ENCODE measurements at places on chromosomes 11 and 22.

DNA sequence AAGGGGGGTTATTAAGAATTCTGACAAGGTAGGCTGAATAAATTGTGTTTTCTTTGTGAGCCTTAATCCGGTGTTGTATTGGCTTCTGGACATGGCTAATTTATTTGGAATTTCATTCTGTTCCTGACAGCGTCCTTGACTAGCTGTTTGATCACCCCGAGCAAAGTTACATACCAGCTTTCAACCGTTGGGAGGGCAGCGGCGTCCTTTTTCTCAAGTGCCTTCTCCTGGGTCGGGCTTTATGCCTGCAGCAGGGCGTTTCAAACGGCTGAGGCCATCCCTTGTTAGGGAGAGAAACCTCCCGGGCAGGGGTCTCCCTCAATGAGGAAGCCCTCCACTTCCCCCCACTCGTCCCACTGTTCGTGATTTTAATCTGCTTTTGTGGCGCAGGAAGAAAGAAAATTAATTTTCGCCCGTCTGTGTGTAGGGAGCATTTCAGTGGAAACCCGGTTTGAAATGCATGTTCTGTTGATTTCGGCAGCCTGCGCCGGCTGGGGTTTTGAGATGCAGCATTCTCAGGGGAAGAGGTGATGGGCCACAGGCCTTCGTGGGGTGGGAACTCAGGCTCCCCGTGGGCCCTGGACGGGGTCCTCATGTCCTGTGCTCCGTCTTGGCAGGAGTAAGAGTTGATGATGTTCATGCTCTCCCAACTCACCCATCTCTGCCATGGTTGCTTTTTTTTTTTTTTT is 2.9 kb upstream of the SMIM38 start:
- no peak for DNase-seq

DNA sequence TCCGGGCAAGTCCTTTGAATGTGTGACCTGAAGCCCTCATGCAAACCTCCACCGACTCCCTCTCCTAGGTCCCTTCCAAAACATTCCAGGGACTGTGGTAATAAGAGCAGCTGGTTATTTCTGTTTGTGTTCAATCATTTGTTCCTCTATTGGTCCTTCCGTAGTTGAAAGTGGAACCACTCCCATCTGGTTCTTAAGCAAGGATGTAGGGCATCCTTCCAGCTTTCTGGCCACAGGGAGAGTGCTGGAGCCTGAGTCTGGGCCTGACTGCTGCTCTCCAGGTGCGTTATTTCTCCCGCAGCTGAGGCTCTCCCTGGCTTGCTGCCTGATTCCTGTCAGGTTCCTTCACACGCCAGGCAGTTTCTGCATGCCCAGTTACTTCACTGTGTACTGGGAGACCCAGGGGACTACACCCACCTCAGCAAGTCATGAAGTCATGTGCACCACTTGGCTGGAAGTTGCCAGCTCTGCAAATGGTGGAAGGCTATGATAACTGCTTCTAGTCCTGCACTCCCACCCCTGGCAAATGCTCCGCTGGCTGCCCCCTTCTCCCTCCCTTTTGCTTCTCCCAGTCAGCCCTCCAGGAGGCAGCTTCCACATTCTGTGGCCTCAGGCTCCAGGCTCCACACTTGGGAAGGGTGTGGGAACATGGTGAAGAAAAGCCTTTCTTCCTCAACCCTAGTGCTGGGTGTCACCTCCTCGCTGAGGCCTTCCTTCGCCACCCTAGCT is 4.0 kb upstream of the ALX4 start:
- no peak for DNase-seq

- DNase-seq, result no peak
Measured at GRCh38 chr11:9232482-9232881, 32.7 kb downstream of the DENND5A start.

GRCh38 chr11:71206186-71206585 is 46.2 kb downstream of the SHANK2 start:
- no peak for DNase-seq

DNA sequence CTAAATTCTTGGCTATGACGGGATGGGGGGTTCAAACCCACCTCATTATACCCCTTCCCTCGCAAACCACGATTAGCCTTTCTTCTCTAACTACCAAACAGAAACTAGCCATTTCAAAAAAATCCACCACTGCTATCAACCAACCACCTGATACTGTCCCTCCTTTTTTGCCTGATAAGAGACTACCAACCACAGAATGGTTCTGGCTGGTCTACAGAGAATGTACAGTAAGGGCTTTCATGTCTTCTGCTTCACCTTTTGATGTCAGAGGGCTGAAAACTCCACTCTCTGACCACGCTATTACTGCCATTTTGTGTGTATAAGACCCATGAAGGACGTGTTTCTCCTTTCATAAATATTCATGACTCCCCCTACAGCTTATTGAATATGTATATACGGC is 19.1 kb downstream of the RIC3 start:
- no peak for DNase-seq

DNA sequence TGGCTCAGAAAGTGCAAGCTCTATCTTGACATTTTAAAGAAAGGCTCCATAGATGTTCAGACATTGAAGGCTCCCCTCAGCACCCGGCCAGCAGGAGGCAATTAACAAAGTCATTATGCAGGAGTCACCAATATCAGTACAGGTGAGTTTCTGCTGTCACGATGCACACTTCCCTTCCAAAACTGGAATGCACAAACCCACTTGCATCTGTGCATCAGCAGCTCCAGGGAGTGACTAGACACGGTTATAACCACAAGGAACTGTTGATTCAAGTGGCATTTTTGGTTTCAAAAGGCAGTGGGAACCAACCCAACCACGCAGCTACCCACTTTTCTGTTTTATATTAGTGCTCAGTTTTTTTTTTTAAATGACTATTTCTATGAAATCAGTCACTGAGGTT is 293.9 kb upstream of the NARS2 start:
- DNase-seq, result no peak

DNA sequence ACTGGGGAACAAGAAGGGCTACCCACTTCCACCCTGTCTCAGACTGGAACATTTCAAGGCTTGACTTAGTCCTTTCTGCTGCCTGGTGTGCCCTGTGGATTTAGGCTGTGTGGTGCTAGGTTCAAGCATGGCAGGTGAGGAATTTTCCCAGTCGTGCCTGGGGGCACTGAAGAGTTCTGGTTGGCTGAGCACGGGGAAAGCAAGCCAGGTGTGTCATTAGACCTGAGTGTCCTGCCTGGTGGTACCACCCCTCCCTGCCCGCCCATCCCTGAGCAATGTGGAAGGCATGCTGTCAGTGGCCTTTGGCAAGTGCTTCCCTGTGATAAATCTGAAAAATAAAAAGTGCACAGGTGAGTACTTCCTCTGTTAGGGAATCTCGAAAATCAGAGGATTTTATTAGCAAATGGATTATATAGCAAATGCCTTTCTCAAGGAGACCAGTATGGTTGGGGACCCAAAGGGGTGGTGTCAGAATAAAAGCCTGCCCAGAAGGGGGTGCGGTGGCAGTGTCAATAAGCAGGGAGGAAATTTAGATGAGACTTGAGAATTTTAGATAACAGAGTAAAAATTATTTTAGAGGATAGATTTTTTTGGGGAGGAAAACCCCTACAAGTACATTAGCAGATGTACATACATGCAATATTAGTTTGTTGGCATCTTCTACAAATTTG is 22.8 kb downstream of the TEAD1 start:
- peak; percentile 20 for DNase-seq

GRCh38 chr11:128227466-128227865 is 359.9 kb downstream of the ETS1 start:
- no peak for DNase-seq

DNA sequence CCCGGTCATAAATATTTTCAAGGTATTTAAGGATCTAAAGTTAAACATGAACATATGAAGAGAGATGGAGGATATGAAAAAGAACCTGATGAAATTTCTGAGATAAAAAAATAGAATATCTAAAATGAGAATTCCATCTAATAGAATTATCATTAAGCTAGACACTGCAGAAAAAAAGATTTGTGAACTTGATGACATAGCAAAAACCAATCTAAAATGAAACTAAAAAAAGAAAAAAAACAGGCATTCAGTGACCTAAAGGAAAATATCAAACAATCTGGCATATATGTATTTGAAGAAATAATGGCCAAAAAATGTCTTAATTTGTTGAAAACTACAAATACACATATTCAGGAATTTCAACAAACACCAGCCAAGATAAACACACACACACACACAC is 81.6 kb upstream of the ZC3H12C start:
- DNase-seq, result no peak

DNA sequence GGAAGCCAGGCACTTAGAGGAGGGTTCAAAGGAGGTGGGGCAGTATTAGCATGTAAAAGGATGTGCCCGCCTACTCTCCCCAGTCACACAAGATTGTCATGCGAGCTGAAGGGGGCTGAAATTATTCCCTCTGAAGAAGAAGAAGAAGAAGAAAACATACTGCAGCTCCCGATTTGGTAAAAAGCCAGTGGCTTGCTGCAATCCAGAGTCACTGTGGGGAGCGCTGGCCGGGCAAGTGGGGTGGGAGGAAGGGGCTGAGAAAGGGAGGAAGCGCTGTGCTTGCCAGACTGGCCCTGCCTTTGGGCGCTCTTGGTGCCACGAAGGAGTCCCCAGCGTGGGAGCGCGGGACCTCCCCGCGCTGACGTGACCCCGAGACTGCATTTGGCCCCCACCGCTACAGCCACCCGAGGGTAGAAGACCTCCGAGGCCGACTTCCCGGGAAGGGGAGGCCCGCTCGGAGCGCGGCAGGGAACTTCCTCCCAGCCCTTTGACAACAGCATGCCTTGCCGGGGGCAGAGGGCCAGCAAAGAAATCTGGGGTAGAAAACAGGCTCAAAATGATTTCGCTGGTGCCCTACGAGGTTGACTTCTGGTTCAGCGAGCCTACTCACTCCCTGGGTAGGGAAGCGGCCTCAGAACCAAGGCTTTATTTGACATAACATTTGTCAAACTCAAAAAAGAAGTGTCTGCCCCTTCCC is 906.3 kb downstream of the DLG2 start:
- DNase-seq, result no peak

DNA sequence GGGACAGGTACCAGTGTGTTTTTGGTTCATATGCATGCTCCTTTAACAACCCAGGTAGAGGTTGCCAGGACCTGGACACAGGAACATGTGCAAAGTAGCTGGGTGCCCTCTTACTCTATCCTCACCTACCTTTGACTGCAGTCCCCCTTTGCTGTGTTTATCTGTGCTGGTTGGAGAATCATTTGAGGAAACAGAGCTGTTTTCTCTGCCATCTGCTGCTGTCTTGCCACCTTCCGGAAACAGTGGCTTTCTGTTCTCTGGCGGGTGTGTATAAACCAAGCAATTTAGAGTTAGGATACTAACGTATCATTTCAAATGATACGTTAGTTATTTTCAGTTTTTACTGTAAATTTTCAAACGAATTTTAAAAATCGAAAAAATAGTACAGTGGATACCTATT is 171.9 kb upstream of the TTC12 start:
- DNase-seq, result no peak

DNA sequence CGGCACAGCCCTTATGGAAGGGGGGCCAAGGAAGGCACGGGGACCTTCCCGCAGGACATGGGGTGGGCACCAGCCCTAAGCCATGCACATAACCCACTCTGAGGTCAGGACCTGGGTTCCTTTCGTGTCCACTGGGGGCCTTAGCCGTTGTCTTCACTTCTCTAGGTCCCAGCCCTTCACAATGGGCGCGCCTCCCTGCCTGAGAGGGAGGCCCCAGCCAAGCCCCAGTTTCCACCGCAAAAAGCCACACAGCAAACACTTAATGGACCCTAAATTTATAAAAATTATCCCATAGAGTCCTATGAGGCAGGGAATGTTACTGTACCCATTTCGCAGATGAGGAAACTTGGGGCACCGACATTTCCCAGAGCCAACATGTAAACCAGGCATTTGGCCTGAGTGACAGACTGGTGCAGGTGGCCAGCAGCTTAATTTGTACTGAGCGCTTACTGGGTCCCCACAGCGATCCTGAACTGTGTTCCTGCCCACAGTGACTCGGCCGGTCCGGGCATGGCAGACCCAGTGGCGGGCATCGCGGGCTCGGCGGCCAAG is 1.2 kb downstream of the GAS2L1 start:
- DNase-seq, result no peak

DNA sequence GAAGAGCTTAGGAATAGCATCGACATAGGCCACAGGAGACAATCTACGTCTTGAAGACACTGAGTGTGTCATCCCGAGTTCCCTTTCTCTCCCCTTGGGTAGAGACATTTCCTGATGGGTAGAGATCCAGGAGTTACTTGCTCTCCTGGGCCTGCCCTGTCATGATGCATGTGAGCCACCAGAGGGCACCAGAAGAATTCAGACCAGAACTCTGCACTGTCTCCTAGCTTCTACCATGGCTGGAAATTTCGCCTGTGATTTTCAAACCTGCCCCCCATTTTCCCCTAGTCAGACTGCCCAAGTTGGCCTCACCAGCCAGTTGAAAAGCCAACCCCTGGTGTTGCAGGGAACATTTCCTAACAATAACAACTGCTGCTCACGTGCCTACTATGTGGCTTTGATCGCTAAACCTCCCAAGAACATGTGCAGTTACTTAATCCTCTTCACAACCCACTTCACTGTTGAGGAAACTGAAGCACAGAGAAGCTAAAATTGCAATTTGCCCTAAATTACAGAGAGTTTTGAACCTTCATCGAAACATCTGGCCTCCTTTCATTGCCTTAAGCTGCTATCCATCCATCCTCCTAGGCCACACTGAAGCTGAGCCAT is 47.2 kb downstream of the C11orf58 start:
- DNase-seq, result peak; percentile 56

DNA sequence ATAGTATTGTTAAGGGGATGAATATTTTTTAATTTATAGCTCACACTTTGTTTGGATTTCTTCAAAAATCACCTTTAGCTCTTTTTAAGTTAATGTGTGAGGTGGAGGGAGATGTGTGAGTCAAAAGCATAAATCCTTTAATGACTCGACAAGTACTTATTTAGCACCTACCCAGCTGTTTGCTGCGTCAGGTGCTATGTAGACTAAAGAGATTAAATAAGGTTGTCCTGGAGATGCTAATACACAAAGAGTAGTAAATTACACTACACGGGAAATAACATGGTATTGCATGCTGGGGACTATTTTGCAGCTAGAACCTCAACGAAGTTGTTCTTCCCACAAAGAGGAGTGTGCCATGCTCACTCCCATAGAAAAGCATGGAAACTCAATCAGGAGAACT is 583.3 kb upstream of the TENM4 start:
- no peak for DNase-seq

DNA sequence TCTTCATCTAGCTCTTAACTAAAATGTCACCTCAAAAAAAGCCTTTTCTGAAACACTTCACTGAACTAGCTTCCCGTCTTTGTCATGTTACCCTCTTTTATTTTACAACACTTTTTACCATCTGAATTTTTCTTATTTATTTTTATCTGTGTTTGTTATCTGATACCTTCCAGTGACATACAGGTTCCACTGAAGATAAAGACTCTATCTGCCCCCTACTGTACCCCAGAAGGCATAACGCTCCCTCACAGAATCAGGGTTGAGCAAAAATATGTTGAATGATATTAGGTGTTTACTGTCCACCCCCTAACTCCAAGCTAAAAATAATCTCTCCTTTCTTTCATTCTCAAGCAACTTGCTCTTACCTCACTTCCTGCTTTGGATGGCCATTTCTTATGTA is 654.2 kb downstream of the NELL1 start:
- no peak for DNase-seq

DNA sequence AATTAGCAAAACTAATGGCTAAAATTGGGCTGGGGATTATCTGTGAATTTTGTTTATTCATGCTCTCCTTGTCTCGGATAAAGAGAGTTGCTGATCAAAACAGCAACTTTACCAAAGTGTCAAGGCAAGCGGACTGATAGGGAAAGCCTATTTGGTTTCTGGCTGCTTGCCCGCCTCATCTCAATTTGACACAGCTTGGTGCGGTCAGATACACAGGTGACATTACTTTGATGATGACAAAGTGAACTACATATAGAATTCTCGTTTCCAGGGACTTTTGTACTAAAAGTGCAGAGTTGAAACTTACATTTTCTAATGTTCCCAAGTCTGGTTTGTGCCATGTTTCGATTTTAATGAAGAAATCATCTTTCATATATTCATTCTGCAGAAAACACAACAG is 22.8 kb downstream of the PITPNB start:
- DNase-seq, result no peak
